ENCODE measurements at places on chromosomes 2 and 18.
A peak's percentile ranks its signal among the peaks of the same experiment; 100 is the strongest.

- peak; percentile 51 for DNase-seq
Measured at GRCh38 chr2:138708682-138709241, 71.4 kb downstream of the NXPH2 start.

DNA sequence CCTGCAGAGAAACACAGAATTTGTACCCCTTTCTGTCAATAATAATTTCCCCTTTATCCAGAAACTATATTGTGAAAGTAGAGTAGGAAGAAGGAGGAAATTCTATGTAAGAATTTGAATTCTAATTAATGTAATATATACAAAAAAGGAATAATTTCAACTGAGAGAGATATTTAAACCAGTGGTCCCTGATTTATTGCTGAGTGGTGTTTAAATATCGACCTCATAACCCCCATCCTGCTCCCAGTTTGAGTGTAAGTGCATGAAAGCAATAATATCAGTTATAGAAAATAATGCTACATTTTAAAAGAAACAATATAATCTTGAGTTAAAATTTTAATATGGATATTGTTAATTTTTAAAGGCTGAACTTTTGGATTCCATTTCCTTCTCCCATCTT is 286.2 kb upstream of the REG3G start:
- DNase-seq: no peak

DNA sequence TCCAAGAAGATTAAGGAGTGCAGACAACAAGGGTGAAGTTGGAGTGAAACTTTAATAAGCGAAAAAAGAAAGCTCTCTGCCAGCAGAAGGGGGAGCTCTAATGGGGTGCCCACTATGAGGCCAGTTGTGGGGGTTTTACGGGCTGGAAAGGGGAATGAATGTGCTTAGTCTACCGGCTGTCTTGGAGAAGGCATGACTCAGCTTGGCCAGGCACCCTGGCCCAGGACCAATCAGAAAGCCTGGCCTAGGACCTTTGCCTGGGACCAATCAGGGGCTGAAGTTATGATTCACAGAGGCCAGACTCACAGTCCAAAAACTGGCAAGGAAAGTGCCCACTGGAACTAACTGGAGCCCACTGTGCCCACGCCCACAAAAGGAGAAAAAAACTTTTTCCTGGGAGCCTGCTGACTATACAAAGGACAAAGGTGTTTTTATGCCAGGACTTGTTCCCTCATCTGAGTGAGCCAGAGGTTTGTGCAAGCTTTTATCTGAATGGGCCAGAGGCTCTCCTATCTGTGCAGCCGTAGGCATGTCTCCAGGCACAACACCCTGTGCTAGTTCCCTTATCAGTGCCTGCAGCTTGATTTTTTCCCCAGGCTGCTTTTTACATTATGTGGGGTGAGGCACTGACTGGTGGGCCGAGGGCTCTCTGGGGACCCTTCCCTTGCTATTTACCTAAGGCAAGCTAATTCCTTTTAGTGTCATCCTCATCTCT is 18.6 kb downstream of the CMPK2 start:
- no peak for DNase-seq

GRCh38 chr2:151472966-151473365 is 63.3 kb downstream of the RIF1 start:
- DNase-seq: no peak

DNA sequence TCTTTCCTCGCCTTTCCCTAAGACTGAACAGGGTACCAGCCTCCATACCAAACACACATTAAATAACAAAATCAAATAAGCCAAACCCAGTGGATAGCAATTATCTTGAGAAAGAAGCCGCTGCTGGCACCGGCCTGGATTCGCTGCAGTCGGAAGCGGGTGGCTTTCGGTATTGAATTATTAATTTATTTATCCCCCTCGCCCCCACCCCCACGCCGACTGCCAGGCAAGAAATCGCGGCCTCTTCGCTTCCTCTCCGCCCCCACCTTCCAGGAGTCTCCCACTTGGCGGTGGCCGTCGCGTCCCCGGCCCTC is 370 bp upstream of the ZNF804A start:
- no peak for DNase-seq

- DNase-seq: peak; percentile 84
Measured at GRCh38 chr2:18545384-18545783, 15.1 kb downstream of the RDH14 start.

DNA sequence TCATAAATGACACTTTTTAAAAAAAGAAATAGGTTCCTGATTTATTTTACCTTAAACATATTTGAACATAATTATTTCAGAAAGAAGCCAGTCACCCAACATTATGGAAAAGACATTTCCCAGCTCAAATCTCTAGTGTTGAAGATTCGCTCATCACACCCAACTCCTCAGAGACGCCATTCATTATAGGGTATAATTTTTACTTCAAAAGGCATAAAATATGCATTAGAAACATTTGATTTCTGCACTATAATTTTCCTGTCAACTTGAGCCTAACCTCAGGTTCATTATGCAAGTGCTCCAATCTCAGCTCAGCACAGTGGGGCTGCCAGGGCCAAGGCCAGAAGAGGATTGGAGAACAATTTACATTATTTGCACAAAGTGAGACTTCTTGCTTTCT is 58.8 kb upstream of the TTN start:
- no peak for DNase-seq

GRCh38 chr2:132909427-132909826 is 239.4 kb upstream of the LYPD1 start:
- no peak for DNase-seq

DNA sequence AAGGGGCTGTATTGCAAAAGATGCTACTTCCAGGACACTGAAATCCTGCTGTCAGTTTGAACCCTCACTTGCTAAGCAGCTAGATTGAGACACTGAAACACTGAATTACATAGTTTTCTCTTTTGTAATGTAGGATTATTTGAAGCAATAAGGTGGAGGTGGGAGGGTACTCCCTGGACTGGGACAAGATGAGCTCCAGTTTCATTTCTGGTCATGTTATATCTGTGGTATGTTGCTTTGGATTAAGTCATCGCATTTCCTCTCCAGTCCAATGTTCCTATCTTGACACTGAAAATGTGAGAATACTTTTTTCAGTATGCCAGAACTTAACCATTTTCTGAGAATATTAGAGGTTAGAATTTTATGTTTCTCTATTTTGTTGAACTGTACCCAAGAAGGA is 426.2 kb upstream of the MEX3C start:
- DNase-seq: no peak

- peak; percentile 11 for DNase-seq
Measured at GRCh38 chr2:86225581-86225980, 26.3 kb downstream of the MRPL35 start.

DNA sequence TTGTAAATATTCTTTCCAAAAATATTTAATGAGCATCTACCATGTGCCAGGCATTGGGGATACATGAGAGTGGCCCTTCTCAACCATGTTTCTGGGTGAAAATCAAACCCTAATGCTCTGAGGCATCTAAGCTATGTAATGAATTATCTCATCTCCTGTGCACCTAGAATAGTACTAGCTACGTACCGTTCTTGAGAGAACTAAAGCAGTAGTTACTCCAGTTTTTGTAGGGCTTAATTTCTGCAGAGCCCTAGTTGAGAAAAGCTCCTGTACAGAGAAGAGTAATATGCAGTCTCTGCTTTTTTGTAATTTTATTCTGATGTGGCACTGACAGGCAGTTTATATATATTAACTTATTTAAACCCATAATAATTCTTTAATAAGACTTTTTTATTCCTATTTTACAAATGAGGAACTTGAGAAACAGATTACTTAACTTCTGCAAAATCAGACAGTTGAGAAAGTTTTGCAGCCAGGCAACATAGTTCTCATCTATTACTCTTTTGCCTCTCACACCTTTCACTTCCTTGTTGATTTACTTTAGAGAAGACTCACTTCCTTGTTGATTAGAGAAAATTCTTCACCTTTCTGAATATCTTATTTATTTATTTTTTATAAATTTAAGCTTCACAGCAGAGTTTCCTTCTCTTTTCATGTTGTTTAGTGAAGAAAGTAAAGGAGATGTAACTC is 3.1 kb downstream of the SPOPL start:
- DNase-seq: no peak

GRCh38 chr2:27929916-27930486 is 39.5 kb downstream of the BABAM2 start:
- DNase-seq: no peak

DNA sequence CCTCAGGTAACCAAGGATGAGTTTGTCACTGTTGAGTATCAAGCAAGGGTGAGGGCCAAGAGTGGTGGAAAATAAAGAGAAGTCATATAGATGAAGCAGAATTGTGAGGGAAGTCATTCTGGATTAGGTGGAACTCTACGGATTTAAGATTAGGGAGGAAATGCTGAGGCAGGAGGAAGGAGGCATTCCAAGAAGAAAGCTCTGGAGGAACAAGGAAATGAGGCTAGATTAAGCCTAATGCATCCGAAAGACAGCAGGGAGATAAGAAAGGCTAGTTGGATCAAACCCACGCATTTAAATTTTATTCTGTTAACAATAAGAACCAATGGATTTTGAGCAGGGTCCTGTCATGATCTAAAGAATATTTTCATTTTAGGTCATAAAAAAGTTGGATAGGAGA is 681.2 kb downstream of the EPHA4 start:
- DNase-seq: no peak

GRCh38 chr2:109453371-109453995 is 160.3 kb downstream of the SEPTIN10 start:
- DNase-seq: no peak

- peak; percentile 21 for DNase-seq
Measured at GRCh38 chr2:219701847-219702634, 74.6 kb downstream of the SLC4A3 start.

- no peak for DNase-seq
Measured at GRCh38 chr18:22408059-22408458, 9.7 kb downstream of the CTAGE1 start.

GRCh38 chr2:200435379-200435778 is 74.5 kb downstream of the KCTD18 start:
- peak; percentile 62 for DNase-seq

All from cardiac fibroblast (primary cell).